ENCODE measurements at places on chromosomes 3 and 15.

DNA sequence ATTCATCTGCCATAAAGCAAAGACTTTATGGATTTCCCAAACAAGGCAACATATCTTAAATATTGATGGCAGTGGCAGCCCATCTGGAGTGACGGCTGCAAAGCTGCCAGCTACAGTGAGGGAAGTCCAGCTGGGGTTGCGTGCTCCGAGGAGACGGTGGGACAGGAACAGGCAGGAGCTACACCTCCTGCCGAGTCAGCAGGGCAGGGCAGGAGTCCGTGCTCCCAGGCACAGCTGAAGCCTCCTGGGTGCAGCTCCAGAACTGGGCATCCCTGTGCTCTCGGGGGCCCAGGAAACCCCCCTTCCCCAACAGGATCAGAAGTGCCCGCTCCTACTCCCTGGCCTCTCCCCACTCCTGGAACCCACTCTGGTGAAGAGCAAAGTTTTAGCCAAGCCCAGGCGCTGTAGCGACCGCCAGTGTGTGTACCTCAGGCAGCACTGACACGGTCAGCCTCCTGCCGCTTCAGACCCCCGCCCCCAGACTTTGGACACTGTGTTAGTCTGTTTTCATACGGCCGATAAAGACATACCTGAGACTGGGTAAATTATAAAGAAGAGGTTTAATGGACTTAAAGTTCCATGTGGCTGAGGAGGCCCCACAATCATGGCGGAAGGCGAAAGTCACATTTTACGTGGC is 556.4 kb upstream of the CCDC54 start:
- DNase-seq = no peak

GRCh38 chr3:87233805-87234204 is 6.7 kb downstream of the CHMP2B start:
- DNase-seq = no peak

DNA sequence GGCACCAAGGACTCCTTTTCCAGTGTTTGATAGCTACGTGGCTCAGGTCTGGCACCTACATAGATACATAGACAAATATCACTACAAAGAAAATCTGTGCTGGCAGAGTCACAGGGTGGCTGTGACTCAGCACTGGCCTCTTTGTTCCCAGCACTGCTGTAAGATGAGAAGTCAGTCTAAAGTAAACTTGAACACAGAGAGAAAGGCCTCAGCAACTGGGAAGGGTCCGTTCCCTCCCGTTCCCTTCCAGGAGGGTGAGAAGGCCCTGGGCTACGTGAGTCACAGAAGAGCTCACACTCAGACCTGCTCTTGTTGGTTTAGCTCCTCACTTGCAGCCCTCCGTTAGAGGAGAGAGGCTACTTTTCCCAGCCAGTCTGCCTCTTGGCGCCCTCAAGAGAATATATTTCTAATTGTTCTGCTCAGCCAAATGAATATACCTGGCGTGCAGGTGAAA is 23.1 kb downstream of the ANXA2 start:
- DNase-seq = peak; percentile 69

GRCh38 chr15:81889485-81889881 is 156.3 kb downstream of the MEX3B start:
- no peak for DNase-seq

DNA sequence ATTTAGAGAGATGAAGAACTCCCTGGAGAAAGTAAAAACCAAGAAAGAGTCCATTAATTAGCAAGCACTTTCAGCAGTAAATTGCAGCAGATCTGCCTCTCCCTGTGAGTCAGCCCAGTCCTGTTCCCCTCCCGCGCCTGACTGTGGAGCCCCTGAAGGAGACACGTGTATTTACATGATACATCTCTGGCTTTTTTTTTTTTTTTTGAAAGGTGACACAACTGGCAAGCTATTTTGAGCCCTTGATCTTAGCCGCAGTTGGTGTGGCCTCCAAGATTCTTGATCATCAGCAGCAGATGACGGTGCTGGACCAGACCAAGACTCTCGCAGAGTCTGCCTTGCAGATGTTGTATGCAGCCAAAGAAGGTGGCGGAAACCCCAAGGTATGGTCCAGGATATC is 271.8 kb upstream of the TPM1 start:
- DNase-seq = no peak

GRCh38 chr15:78110096-78110495 is 17.7 kb downstream of the SH2D7 start:
- no peak for DNase-seq

- DNase-seq = no peak
Observed at GRCh38 chr3:35440826-35441225, 198.5 kb upstream of the ARPP21 start.

- no peak for DNase-seq
Observed at GRCh38 chr3:155494332-155494731, 200.8 kb upstream of the STRIT1 start.

- DNase-seq = no peak
Observed at GRCh38 chr15:100107606-100108225, 234.1 kb downstream of the ADAMTS17 start.

DNA sequence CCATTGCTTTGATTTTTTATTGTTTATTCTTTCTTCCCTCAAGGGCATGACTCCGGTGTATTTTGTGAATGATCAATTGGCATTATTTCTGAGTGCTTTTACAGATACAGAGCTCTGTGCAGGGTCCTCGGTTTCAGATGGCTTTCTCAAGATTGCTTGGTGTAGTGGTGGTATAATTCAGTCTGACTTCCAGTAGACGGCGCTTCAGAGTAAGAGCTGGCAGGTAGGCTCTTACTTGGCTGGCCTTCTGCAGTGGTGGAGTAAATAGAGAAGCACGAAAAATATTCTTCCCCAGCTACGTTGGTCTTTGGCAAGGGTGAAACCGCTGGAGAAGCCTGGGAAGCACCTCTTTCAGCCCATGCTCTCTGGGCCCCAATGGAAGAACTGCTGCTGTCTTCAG is 723.0 kb upstream of the BCHE start:
- no peak for DNase-seq

GRCh38 chr3:100440895-100441294 is 39.6 kb downstream of the LNP1 start:
- no peak for DNase-seq

DNA sequence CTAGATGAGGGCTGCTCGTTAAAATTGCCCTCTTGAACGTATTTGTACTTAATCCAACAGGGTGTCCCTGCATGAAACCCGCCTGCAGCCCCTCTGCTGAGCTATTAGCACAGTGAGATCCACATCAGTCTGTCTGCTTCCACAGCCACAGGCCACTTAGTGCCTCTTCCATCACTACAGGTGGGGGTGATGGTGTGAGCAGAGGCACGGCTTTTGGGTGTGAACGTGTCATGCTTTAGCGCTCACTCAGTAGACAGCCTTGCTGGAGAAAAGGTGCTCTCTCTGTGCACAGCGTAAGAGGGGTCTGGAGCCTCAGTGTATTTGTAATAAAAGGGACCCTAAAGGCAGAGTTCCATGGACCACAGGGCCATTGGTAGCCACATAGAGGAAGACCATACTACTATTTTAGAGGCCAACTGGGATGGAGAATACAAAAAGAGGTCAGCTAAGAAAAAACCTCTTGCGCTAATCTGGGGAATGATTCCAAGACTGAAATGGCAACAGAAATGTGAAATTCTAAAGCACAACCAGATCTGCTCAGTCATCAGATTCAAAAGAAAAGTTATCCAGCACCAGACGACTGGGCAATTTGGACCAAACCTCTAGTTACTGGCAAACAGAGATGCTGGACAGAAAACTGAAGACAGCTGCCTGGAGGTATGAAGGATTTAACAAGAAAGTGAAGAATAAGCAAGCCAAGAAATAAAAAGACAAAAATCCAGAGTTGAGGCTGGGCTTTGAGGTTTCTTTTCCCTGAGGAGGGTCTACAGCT is 120.2 kb downstream of the ATP10A start:
- no peak for DNase-seq

GRCh38 chr3:13358643-13359042 is 61.5 kb downstream of the NUP210 start:
- DNase-seq = no peak

GRCh38 chr3:172808969-172809546 is 58.5 kb downstream of the ECT2 start:
- DNase-seq = no peak

- peak; percentile 16 for DNase-seq
Observed at GRCh38 chr3:101976473-101976872, 127.2 kb downstream of the NFKBIZ start.

GRCh38 chr3:142844339-142844977 is 44.4 kb downstream of the PCOLCE2 start:
- peak; percentile 16 for DNase-seq

GRCh38 chr3:103730744-103731143 is 1295.9 kb downstream of the ZPLD1 start:
- no peak for DNase-seq

DNA sequence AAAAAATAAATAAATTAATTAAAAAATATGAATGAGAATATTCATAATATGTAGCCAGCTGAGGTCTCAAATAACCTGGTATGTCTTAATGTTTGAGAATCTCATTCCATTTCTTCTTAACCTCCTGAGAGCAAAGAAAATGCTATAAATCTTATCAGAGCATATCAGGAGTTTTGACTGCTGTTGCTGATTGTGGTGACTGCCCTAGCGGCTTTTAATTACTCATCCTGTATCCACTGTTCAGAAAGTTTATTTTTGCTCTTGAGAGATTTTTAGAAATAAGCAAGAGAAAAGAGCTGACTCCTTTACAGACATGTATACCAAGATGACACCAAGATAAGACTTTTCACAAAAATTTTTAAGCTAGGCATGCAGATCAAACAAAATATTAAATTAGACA is 454.8 kb upstream of the CBLB start:
- no peak for DNase-seq

- DNase-seq = no peak
Observed at GRCh38 chr3:170244576-170244975, 22.4 kb downstream of the PRKCI start.

DNA sequence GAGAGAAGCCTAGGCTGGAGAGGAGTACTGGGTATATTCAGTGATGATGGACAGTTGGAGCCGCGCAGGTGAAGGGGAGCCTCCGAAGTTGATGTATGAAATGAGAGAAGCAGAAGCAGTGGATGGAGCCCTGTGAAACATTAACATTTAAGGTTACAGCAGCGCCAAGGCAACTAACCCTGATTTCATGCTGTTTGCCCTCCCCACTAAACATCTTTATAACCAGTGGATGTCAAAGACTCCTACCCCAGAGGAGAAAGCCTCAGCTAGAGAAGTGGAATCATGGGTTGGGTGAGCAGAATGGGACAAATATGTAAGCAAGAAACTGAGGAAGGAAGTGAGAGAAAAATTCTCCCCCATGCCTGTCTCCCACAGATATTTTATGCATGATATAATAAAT is 92.0 kb upstream of the NMNAT3 start:
- DNase-seq = no peak

DNA sequence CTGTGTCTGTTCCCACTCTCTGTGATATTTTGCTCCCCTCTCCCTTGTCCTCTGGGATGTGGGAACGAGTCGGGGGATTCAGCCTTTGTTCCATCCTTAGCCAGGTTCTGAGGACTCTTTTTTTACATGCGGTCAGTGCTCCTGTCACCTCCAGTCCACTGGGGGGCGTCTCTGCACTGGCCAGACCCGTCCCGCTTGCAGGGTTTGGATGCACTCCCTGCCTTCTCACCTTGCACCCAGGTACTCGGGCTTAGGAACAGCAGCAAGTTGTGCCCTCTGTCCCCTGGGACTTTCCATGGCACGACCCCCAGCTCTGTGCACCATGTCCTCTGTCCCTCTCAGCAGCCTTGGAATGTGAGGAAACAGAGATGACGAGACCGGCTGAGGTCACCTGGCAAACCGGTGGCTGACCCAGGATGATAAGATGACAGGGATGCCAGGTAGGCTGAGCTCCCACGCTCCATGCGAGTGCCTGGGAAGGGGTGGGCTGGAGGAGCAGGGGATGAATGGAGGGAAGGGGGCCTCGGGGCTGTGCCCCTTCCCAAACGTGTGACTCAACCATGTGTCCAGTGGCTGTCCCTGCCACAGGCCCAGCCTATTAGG is 27.3 kb upstream of the FGD5 start:
- peak; percentile 88 for DNase-seq
